ENCODE measurements at places on chromosomes 7 and 10.
A peak's percentile ranks its signal among the peaks of the same experiment; 100 is the strongest.

- no peak for DNase-seq
These were observed 24.8 kb downstream of the STK32C start for GRCh38 chr10:132282667-132283603.

DNA sequence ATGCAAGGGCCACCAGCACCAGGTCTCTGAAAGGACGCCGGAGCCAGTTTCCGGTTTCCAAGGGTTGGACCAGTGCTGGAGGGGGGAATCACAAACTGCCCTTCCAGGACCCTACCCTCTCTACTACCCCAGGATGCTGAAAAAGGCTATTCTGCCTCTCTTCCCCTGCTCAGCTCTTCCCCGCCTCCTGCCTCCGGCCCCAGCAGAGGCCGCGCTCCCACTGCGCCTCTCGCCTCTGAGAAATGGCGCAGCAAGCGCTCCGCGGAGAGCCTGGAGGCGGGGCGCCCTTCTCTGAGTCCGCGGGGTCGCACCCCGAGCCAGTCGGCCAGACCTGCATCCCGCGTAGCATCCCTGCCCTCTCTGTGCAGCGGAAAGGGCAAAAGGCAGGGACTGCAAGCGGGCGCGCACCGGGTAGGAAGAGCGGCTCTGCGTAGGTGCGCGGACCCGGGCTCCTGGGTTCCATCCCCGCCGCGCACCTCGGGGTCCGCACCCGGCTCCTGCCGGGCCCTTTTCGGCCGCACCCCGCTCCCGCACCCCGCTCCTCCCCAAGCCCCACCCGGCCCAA, 476 bp upstream of the RET start:
- DNase-seq: no peak

- DNase-seq: no peak
These were observed 10.2 kb downstream of the KLF14 start for GRCh38 chr7:130723784-130724183.

DNA sequence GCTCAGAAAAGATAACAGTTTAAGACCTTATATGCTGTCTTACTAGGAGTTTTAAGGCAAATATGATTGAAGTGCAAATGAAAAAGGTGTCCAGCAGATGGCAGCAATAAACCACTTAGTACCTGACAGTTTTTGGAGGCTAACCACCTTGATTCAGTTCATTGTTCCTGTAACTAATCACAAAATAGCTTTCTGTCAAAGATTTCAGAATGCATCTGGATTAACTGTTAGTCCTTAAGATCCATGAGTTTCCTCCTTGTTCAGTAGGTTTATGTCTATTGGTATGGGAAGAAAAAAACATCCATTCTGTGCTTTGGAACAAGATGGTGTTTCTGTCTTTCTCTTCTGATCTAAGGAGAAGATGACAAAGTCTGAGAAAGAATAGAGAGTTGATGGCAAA, 46.6 kb downstream of the CCSER2 start:
- peak; percentile 16 for DNase-seq

DNA sequence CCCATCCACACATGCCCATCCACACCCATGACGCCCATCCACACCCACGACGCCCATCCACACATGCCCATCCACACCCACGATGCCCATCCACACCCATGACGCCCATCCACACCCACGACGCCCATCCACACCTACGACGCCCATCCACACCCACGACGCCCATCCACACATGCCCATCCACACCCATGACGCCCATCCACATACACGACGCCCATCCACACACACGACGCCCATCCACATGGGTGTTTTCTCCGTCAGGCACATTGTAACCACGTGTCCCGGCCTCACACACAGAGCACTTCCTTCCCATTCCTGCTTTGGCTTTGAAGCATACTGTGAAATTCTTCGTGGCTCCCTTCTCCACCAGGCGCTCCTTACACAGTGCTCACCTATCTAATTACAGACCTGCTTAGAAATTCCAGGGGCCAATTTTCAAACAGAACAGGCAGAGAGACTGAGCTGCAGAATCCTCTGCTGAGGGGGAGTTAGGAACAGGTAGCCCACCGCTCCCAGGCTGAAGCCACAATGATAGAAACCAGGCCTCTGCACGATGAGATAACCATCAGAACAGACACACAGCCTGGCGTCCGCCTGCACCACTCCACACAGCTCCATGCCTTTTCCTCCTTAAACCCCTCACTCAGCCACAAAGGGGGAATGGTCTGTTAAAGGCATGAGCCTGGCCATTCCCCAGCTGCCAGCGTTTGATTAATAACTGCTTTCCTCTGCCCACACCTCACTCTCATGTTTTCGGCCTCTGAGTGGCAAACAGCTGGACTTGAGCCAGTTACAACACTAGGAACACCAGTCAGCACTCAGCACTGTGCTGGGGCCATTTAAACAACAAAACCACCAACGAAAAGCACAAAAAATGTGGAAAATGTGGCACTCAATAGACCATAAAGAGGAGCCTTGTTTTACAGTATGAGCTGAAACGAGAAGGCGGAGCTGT, 501.6 kb downstream of the PTPRN2 start:
- DNase-seq: no peak

- DNase-seq: peak; percentile 8
These were observed 93.3 kb upstream of the FZD8 start for GRCh38 chr10:35735412-35735811.

GRCh38 chr10:121741248-121741792, 143.1 kb upstream of the FGFR2 start:
- no peak for DNase-seq

Data from AG09319 (cell line).